ACHN (cell line): ENCODE measurements at places on chromosomes 16 and 17.

DNA sequence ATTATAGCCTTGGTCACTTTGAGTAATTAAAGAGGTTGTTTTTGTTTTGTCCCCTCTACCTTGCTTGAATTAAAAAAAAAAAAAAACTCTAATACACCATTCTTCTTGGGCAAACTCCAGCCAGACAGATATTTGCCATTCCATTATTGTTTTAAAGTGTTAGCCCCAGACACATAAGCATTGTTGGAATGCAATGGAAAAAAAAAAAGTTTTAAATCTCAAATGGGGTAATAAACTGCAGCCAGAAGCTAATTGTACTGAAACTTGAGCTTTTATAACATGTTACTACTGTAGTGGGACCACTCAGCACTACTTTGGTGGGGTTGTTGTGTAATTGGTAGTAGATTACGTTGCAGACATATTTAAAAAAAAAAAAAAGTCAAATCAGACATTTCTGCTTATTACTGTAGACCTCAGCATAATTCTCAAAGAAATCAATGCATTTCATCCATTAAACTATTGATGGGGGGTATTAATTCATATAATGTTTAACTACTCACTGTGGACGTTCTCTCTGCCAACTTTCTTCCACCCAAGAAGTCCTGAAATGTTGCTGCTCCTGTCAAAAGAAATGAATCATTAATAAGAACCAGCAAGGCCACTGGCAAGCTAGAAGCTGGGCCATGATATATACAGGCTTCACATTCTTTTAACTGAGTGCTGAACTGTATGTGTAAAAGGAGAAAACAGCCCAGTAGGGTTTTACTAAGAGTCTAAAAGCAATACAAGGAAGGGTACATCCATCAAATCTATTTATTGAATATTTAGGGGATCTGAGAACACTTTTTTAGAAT lies 626.6 kb upstream of the SOX9 start:
- no peak for DNase-seq

GRCh38 chr17:38751808-38752307 lies 683 bp upstream of the PSMB3 start:
- peak; percentile 91 for DNase-seq

- DNase-seq = no peak
These were observed 12.1 kb downstream of the NDUFAF8 start for GRCh38 chr17:81251094-81251708.

GRCh38 chr17:17348872-17349723 lies 45.9 kb downstream of the NT5M start:
- DNase-seq = no peak

DNA sequence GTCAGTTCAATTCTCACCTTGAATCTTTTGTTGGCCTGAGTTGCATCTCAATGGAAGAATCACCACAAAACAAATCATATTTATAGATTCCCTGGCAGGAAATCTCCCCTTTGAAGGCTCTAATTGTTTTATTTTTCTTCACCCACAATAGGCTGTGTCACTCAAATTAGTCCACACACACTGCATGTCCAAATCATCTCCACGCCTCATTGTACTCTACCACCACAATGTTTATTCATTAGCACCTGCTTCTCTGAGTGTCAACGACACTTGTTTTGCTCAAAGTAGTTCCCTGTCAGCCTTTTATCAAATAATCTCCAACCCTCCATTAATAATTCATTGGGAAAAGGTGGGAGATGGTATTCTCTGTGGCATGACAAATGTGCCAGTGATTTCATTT lies 164.3 kb downstream of the ABCC12 start:
- DNase-seq = no peak

DNA sequence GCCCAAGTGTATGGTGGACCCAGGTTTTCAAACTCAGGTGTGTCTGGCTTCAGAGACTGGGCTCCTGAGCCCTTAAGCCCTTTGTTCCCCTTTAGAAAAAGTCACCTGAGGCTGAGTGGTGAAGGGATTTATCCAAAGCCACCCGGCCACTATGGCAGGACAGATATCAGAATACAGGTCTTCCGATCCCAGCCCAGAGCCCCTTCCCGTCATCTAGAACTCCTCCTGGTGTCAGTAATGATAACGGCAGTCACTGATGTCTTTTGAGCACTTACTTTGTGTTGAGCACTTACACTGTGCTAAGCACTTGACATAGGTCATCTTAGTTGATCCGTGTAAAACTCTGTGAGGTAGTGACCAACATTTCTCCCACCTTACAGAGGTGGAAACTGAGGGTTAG lies 16.6 kb downstream of the NOD2 start:
- DNase-seq = no peak

- no peak for DNase-seq
These were observed 55.2 kb downstream of the METTL16 start for GRCh38 chr17:2456475-2456874.

DNA sequence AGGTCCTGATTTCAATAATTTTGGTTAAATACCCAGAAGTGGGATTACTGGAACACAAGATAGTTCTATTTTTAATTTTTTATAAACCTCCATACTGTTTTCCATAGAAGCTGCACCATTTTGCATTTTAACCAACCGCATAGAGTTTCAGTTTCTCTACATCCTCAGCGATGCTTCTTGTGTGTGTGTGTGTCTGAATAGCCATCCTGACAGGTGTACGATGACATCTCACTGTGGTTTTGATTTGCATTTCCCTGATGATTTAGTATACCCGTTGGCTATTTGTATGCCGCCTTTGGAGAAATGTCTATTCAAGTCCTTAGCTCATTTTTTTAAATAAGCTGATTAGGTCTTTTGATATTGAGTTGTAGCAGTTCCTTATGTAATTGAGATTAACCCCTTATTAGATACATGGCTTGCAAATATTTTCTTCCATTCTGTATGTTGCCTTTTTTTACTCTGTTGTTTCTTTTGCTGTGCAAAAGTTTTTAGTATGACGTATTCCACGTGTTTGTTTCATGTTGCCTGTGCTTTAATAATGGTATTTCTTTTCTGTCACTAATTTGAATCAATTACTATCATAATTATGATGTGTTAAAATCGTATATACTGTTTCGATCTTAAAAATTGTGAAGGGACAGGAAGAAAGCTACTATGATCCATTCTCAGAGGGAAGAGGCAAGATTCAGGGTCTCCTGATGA lies 227.2 kb upstream of the MON1B start:
- no peak for DNase-seq

DNA sequence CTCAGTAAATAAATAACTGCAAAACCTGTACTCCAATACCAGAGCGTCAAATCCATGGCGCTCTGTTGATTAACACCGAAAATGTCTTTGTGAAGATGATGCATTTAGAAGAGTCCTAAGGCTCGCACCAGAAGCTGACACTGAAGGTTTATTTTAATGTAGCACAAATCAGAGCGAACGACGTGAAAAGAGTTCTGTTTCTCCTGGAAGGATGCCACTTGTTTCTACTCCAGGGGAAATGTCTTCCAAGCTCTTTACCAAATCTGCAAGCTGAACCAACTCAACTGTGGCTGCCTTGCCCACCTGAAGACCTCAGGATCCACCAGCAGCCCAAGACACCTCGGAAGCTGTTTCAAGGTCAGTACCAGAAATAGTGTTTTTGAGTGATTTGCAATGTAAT lies 194.4 kb upstream of the MAF start:
- DNase-seq = no peak

GRCh38 chr17:50642071-50642721 lies 7.5 kb downstream of the ABCC3 start:
- DNase-seq = no peak

- peak; percentile 34 for DNase-seq
These were observed 201.2 kb downstream of the UTP18 start for GRCh38 chr17:51461578-51462004.

DNA sequence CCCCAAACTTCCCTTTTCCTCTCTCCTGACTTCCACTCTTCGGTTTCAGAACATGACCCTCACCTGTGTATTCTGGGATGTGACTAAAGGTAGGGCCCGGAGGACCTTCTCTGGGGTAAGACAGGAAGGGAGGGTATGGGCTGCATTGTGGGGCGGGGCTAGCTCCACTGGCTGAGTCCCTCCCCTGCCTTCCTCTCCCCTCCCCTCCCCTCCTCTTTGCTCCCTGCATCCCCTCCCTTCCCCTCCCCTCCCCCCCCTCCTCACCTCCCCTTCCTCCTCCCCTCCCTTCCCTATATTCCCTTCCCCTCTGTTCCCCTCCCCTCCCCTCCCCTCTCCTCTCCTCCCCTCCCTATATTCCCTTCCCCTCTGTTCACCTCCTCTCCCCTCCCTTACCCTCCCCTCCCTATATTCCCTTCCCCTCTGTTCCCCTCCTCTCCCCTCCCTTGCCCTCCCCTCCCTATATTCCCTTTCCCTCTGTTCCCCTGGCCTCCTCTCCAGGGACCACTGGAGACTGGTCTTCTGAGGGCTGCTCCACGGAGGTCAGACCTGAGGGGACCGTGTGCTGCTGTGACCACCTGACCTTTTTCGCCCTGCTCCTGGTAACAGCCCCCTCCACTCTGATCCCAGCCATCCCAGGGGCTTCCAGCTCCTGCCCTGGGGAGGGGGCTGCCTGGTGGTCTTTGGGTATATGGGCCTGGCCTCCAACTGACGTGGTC lies 11.8 kb downstream of the ADGRG3 start:
- no peak for DNase-seq

- DNase-seq = no peak
These were observed 28.9 kb downstream of the ZDHHC7 start for GRCh38 chr16:84982434-84982833.

GRCh38 chr16:2964475-2965336 lies 631 bp downstream of the KREMEN2 start:
- DNase-seq = peak; percentile 89

DNA sequence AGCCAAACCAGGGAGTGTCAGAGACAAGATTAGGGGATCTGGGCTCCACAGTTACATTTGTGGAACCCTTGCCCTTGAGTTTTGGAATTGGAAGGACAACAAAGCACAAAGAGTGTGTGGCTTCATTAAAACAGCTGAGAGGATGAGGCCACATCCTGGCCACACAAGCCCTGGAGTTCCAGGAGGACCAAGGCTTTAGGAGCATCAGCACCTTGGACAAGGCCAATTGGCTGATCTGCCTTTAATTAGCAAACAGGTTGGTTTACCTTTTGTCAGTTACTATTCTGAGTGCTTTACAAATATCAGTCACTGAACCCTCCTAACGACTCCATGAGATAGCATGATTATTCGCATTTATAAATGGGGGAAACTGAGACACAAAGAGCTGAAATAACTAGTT lies 54.7 kb downstream of the SLC6A2 start:
- DNase-seq = no peak

GRCh38 chr17:343875-344752 lies 8.5 kb downstream of the RPH3AL start:
- DNase-seq = no peak

- DNase-seq = no peak
These were observed 8.0 kb downstream of the TNFAIP1 start for GRCh38 chr17:28343491-28343932.

DNA sequence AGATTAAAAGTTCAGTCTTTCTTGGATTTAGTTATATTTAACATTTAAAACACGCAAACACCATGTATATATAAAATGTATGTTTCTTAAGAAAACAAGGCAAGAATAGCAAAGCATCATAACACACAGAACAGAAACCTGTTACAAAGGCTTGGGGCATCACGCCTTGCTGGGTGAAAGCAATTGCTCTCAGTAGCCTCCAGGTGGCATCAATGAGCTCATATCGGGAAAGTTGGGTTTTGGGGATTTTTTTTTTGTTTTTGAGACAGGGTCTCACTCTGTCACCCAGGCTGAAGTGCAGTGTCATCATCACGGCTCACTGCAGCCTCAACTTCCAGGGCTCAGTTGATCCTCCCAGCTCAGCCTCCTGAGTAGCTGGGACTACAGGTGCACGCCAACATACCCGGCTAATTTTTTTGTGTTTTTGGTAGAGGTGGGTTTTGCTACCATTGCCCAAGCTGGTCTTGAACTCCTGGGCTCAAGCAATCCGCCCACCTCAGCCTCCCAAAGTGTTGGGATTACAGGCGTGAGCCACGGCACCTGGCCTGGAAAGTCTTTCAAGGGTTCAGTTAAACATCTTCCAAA lies 56.9 kb downstream of the CYB5D2 start:
- peak; percentile 55 for DNase-seq

DNA sequence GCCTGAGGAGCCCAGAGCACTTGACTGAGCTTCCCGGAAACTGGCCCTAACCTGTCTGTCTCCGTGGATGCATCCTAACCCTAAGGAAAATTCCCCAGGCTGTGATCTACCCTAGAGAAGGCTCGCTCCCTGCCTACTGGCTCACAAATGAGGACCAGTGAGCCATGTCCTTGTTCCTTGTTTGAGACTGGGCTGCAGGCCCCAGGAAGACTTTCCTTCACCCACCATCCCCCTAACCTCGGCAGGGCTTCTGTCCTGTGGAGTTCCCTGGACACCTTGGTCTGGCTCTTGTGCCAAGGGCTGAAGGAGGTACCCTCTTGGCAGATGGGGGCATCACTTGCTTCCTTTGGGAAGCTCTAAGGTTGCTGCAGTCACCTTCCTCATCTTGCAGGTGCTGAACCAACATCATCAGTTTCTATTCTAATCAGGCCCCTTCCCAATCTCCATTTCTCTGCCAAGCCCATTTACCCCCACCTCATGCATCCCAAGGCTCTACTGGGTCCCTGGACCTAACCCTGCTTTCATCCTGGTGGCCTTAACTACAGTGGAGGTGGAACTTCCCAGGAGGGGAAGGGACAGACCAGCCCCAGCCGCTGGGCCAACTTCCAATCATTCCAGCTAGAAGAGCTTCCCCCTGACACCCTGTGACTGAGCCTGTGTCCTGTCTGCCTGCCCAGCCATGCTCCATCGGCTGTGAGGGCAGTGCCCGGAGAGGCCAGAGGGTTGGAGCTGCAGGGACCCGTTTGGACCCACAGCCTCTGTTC lies 12.4 kb downstream of the RNF40 start:
- DNase-seq = no peak

DNA sequence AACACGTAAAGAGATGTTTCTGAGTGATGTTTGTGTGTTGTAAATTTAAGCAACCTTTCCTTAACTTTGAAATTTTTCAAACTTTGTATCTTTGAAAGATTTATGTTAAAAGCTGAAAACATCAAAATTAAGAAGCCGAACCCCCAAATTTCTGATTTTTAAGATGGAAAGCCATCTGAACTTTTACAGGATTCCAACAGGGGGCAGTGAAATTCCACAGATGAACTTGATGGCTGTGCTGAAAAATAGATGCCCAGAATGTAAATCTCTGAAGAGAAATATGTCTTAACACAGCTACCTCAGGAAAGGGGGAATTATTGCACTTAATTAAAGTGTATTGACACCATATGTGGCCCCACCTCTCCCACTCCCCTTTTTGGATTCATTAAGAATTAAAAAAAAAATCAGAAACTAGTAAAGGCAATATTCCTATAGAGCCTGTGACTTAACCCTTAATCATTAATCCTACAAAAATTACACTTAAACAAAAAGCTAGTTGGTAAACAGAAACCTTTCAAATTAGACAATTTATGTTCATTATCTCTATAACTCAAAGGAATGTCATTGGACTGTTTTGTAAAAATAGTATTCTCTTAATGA lies 597.9 kb downstream of the KCNJ2 start:
- peak; percentile 49 for DNase-seq

DNA sequence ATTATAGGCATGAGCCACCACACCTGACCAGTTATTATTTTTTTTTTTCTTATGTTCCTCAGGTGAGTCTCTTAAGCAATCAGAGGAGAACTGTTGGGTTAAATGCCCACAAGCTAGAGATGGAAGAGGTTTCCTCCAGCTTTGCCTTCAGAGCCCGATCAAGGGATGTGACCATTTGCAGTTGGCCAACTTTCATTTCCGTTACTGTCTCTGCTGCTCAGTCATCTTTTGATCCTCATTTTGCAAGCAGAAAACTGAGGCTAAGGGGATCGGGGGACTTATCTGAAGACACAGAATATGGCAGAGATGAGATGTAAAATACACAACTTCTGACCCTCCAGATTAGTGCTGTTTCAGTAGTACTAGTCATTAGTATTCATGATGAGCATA lies 188.8 kb downstream of the RAB11FIP4 start:
- no peak for DNase-seq
